ENCODE measurements at places on chromosomes 5 and 9.

DNA sequence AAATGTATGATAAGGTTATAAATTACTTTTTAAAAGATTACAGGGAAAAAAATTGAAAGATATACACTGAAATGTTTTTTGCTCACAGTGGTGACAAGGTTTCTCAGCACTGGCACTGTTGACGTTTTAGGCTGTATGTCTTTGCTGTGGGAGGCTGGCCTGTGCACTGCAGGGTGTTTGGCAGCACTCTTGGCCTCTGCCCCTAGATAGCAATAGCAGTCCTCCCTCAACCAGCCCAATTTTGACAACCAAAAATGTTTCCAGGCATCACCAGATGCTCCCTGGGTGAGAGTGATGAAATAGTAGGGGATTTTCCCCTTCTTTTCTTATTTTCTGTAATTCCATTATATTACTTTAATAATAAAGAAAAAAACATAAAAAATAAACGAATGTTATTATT is 3.3 kb downstream of the CD274 start:
- no peak for DNase-seq

DNA sequence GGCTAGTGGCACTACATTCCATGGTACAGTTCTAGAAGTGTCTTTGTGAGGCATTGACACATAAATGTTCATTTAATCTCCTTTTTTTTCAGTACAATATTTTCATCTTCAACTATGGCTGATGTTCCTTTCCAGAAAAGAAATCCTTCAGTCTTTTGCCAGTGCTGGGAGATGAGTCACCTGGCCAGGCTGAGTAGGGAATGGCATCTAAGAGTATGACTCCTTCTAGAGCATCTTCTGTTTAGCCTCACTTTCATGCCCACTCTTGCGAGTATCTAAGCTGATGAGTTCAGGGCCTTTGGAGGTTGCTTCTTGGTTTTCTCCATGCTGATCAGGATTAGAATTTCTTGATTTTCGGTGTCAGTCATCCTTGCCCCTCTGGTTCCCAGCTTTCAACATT is 124.4 kb downstream of the SLC28A3 start:
- no peak for DNase-seq

DNA sequence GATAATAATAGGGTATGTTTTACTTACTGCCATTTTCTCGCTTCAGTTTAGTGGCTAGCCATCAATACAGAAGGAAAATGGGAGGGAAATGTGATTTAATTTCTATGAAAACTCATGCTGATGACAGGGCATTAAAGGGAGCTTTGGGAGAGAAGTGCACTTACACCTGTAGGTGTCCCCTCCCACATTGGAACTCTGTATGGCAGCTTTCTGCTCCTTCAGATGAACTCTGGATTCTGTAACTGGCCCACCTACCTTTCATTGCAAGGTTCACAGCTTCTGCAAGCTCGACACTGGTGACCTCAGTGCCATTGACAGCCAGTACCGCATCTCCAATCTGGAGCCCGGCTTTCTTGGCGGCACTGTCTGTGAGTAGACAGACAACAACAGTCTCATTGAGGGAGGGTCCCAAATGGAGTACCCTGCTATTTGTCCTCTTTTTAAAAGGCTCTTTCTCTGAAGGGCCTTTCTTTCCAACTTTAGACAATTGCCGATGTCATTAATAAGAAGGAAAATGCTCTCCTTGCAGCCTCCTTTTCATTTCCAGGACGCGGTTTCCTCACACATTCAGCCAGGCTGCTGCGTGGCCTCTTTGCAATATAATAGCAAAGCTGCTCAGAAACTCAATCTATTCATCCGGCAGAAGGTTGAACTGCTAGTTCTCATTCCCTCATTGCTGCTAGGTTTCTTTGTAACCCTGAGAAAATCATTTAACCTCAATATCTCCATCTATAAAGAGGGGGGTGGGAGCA is 63.6 kb downstream of the NUDT12 start:
- no peak for DNase-seq

GRCh38 chr5:116675626-116675910 is 100.9 kb upstream of the SEMA6A start:
- no peak for DNase-seq

DNA sequence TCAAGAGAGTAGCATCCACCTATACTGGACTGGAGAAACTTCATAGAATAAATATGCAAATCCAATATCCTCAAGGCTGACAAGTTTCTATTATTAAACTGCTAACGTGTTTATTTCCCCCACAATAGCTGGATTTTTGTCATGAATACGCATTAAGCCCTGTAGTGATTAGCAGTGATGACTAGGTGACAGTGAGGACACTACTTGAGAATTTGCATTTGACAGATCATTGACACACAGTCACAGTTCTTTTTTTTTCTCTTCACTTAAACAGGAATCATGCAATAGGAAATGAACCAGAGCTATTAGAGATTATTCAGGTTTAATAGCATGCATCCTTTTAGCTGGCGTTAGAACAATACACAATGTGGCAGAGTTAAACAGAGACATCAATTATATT is 35.3 kb downstream of the MPDZ start:
- DNase-seq = no peak

- no peak for DNase-seq
Observed at GRCh38 chr5:151574444-151574996, 16.6 kb downstream of the FAT2 start.

DNA sequence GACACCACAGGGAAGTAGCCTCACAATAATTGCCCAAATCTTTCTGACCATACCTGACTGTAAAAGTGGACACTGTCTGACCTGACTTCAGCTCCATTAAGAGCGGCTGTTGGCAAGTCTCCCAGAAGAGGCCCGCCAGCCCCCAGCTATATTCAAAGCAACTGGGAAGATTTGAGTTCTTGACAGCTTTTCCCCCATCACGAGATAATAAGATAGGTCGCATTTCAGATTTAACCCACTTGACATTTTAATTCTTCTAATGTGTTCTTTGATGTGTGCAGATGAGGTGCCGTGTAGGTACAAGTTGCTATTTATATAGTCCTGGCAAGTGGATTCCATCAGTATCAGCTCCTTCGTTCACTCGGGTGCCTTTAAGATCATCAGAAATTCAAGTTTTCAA is 345.7 kb downstream of the DRD1 start:
- no peak for DNase-seq

- DNase-seq = no peak
Observed at GRCh38 chr5:132479111-132479951, 11.2 kb downstream of the IRF1 start.

GRCh38 chr9:37053684-37054362 is 19.8 kb upstream of the PAX5 start:
- no peak for DNase-seq

- no peak for DNase-seq
Observed at GRCh38 chr5:72474516-72474915, 32.7 kb downstream of the ZNF366 start.

DNA sequence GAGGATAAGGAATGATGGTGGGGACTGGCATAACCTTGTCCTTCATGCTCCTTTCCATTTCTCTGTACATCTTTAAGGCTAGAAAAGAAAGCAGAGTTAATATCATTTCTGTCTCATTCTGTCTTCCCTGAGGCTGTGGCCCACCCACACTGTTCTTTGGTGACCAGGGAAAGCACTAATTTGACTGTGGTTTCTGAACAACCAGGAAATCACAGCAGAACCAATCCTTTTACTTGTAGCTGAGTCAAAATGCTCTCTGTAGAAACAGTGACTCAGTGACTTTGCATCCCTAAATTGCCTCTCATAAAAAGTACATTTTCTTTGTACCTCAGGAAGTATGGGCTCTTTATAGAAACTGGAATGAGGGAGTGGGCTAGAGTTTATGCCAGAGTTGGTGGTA is 28.1 kb downstream of the IL33 start:
- DNase-seq = no peak

- no peak for DNase-seq
Observed at GRCh38 chr5:135007305-135007704, 26.7 kb downstream of the PITX1 start.

DNA sequence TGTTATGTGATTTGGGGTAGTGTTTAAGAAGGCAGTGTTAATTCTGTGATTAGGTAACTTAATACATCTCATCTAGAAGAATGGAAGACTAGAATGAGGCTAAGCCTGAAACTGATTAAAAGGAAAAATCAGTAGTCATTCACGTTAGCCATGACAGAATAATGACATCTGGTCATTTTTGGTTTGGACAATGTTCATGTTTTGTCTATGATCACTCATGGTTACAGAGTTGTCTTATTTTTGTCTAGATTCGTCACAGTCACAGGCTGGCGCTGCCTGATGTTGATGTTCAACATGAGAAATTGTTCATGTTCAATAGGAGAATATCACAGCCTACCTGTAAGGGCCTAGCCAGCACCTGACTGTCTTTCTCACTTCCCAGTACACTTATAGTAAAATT is 9.5 kb upstream of the DOCK2 start:
- DNase-seq = no peak

DNA sequence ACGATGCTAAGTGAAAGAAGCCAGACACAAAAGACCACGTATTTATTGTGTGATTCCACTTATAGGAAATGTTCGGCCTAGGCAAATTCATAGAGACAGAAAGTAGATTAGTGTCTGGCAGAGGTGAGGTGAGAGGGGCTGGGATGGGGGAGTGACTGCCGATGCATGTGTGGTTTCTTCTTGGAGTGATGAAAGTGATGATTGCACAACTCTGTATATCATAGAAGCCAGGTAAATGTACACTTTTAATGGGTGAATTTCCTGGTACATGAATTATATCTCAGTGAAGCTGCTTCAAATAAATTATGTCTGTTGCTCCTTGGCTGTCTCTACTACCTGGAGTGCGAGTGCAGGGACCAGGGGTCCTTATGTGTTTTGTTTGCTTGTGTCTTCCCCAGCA is 76.2 kb upstream of the PTCH1 start:
- no peak for DNase-seq

DNA sequence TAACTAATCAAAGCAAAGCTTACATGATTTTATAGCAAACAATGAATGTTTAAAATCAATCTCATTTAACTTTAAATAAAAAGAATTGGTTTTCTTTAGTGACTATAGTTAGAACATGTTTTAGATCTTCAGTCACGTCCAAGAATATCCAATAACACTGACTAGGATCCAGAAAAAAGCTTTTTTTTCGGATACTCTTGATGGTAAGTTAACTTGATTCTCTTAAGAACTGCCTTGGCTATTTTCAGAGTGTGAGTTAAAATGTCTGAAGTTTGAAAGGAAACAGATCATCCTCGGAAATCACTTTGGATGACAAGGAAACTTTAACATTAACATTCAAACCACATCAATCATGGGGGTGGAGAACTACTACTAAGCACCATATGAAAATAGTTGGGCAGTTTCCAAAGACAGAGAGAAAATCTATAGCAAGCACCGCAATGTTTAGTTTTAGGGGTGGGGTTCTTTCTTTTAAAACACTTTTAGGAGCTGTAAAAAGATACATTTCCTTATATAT is 83.7 kb upstream of the SLC27A6 start:
- DNase-seq = no peak

GRCh38 chr5:142807372-142807911 is 37.3 kb downstream of the ARHGAP26 start:
- DNase-seq = no peak

DNA sequence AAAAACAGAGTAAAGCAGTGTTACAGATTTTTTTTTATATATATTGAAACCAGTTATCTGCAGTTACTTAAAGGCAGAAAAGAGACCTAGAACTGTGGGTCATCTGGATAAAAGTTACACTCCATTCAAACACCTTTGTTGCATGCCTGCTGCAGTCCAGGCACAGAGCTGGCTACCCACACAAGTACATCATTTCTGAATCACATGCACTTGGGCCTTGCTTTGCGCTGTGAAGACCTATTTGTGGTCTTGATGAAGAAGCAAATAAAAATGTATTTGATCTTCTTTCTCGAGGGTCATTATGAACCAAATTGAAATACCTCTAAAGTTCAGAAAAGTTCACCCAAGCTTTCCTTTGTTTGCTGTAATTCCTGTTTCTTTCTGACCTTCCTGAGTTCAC is 503.0 kb upstream of the ZNF608 start:
- DNase-seq = no peak

GRCh38 chr9:27496135-27496504 is 28.0 kb upstream of the IFNK start:
- no peak for DNase-seq

- DNase-seq = no peak
Observed at GRCh38 chr5:116045821-116046220, 13.5 kb downstream of the ARL14EPL start.

DNA sequence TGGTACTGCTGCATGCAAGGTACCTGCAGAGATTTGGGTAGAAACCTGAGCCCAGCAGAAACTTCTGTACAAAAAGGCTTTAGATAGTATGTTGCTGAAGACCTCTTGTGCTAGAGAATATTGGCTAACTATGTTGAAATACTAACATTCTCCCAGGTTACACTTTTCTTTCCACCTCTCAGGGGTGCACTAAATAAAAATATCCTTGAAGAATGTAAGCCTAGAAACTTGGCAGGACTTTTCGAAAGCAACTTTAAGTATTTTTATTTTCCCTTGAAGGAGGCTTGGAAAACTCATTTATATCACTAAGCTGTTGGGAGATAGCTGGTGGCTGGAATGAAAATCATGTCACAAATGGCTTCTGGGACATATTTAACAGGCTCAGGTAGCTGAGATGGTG is 50.0 kb downstream of the FBXL7 start:
- DNase-seq = no peak

DNA sequence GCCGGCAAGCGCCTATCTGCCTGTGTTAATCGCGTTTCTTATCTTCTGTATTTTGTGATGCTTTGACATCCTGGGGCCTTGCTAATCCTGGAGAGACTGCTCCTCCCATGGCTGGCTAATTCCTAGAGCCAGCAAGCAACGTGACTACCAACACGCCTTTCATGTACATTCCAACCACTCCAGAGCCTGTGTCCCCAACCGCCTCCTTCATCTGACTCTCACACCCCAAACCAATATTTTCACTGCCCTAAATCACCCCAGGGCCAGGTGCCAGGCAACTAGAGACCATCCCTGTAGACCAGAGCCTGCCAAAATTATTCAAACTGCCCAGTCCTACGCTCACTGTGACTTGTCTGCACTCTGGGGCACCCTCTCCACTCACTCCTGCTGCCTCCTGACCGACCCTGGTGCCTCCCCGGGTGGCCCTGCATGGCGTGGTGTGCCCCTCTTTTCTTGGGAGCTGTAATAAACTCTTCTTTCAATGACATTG is 50.5 kb upstream of the COL5A1 start:
- DNase-seq = no peak

- no peak for DNase-seq
Observed at GRCh38 chr5:32309761-32310160, 3.0 kb downstream of the MTMR12 start.
